ENCODE measurements at places on chromosomes 3 and 15.

- no peak overlapping the region for H3K4me3 ChIP-seq
- H3K4me1 ChIP-seq, result peaks cover 6% of the 10 kb centered on the region
- no peaks in the 10 kb centered on the region for H3K36me3 ChIP-seq
- peaks cover 62% of the 10 kb centered on the region for H3K27me3 ChIP-seq
These were observed 33.9 kb downstream of the FEM1B start for GRCh38 chr15:68311464-68311835.

DNA sequence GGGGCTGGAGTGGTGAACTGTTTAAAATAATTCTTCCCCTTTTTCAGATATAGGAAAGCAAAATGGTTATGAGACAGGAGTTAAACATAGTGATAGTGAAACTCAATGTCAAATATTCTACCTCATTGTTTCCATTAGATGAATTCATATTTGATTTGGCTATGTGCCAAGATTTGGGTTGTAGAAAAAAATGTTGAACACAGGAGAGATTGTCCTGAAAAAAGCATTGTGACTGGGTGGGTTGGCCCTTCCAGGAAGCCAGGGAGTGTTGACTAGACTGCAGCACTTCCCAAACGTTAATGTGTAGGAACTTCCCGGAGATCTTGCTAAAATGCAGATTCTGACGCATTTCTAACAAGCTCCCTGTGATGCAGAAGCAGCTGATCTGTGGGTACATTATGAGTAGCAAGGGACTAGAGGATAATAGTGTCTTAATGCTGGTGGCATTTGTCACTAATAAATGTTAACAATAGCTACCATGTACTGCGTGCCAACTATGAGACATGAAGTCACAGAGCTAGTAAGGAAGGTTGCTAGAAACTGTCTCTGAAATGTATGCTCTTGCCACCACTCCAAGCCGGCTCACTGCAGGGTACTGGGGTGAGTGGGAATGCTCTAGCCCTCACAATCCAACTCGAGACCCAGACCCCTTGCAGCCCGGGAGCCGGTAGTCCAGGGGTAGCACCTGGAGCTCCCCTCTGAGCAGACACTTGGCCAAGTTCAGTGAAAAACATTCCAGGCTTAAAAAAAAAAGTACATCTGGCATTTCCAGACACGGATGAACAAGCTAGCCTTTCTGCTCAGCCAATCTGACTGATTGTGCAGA lies 120.6 kb downstream of the CD47 start:
- H3K27me3 ChIP-seq, result peaks cover 4% of the 10 kb centered on the region
- H3K27ac ChIP-seq, result no peak overlapping the region
- H3K4me1 ChIP-seq, result peaks cover 5% of the 10 kb centered on the region
- H3K4me3 ChIP-seq, result no peak overlapping the region
- DNase-seq, result no peak

GRCh38 chr3:101166150-101166549 lies 154.2 kb downstream of the IMPG2 start:
- no peaks in the 10 kb centered on the region for H3K4me1 ChIP-seq
- peaks cover 13% of the 10 kb centered on the region for H3K27me3 ChIP-seq
- H3K27ac ChIP-seq, result no peak overlapping the region
- no peak for DNase-seq

- no peaks in the 10 kb centered on the region for H3K27me3 ChIP-seq
- no peaks in the 10 kb centered on the region for H3K4me1 ChIP-seq
- no peak for DNase-seq
- no peaks in the 10 kb centered on the region for H3K36me3 ChIP-seq
These were observed 180.6 kb upstream of the RBMS3 start for GRCh38 chr3:29100292-29100691.

DNA sequence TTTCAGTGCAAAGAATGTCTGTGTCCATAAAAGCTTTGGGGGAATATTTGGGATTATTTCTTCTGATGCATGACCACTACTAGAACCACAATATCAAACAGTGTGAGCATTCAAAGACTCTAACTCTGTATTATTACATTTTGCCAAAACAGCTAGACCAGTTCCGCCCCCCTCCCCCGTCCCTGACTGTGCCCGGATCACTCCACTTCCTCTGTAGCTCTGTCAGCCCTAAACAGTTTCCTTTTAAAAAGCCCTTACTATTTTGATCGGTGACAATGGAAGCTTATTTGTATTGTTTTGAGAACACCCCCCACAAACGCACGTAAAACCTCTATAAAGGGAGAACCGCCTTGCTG lies 36.6 kb upstream of the EPHB3 start:
- peaks cover 57% of the 10 kb centered on the region for H3K27me3 ChIP-seq
- peak; percentile 52 for DNase-seq
- peak overlapping the region; percentile 72 for H3K27ac ChIP-seq

DNA sequence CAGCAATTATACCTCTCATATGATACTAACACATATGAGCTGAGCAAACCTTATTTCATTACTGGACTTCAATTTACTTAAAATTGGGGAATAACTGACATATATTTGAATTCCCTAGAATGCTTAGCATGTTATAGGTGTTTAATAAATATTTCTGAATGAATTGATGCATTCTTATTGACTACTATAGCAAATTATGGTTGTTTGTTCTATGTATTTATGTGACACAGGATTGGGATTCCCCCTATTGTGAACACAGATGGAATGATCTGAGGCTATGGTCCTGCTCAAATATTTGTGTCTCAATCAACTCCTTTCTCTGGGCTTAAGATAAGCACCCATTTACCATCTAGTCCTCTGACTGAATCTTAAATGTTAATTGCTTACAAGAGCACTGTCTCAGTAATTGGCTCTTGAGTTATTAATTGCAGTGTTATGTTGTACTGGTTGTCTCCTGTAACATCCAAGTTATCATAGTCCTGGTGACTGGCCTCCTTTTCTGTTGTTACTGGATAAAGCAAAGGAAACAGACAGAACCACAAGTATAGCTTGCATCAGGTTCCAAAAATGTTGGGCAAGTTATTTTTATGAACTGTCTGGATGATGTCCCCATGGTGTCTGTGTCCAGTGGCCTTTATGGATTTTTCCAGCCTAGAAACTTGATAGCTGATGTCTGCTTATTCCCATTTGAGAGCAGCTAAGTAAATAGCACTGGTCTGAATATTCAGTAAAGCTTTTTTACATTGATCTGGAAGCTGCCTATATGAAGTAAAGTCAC lies 2.3 kb upstream of the UACA start:
- DNase-seq, result no peak
- H3K27me3 ChIP-seq, result peaks cover 38% of the 10 kb centered on the region
- no peak overlapping the region for H3K4me3 ChIP-seq

GRCh38 chr3:113600418-113601182 lies 68.2 kb downstream of the SIDT1 start:
- no peak overlapping the region for H3K4me3 ChIP-seq
- H3K4me1 ChIP-seq, result peaks cover 4% of the 10 kb centered on the region
- DNase-seq, result no peak
- H3K27me3 ChIP-seq, result no peaks in the 10 kb centered on the region

- H3K27me3 ChIP-seq, result peaks cover 70% of the 10 kb centered on the region
- H3K27ac ChIP-seq, result peak within 1 kb of the TSS; percentile 33
- peaks cover 5% of the 10 kb centered on the region for H3K4me1 ChIP-seq
- DNase-seq, result no peak
- H3K4me3 ChIP-seq, result no peak within 1 kb of the TSS
These were observed at the start of gene CAMP for GRCh38 chr3:48222616-48223513. TSS of gene CAMP (plus strand) at chr3:48223495. CDS start at chr3:48223512, 17 bp downstream.

- H3K36me3 ChIP-seq, result no peaks in the 10 kb centered on the region
- H3K27ac ChIP-seq, result no peak overlapping the region
- no peak overlapping the region for H3K4me3 ChIP-seq
- peaks cover 57% of the 10 kb centered on the region for H3K4me1 ChIP-seq
- H3K27me3 ChIP-seq, result no peaks in the 10 kb centered on the region
These were observed 3.5 kb upstream of the P2RY14 start for GRCh38 chr3:151281671-151282324.

- no peak overlapping the region for H3K4me3 ChIP-seq
- no peak for DNase-seq
- peaks cover 80% of the 10 kb centered on the region for H3K36me3 ChIP-seq
- no peak overlapping the region for H3K27ac ChIP-seq
These were observed 8.3 kb downstream of the SNAPC5 start for GRCh38 chr15:66489179-66489791.

DNA sequence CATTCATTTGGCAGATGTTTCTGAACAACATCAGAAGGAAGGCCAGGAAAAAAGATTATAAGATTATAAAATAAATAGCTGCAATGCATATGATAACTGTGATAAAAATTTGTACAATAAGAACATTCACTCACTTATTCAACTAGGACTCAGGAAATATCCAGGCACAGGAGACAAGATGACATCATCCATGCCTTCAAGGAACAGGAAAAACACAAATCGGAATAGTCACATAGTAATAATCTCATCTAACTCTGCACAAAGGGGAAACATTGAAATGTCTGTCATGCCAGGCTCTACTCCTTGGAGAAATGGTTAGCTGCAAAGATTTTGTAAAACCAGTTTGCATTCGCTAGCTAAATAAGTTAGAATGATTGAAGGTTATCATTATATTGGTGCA lies 233.5 kb upstream of the AGTR1 start:
- H3K27ac ChIP-seq, result no peak overlapping the region
- no peak for DNase-seq
- no peak overlapping the region for H3K4me3 ChIP-seq
- H3K36me3 ChIP-seq, result no peaks in the 10 kb centered on the region
- no peaks in the 10 kb centered on the region for H3K4me1 ChIP-seq
- no peaks in the 10 kb centered on the region for H3K27me3 ChIP-seq
